Upper lobe of left lung (tissue), 6 donors: ENCODE measurements at places on chromosomes 11 and 22. TPM values are rescaled to one million over a fixed set of nuclear protein-coding genes. Genes with fewer than 3 reads are reported as not detected.
A peak's percentile ranks its signal among the peaks of the same experiment; 100 is the strongest.

The OR9G4 gene
- total RNA-seq: not detected

The MMP20 gene
- not detected for total RNA-seq

DNA sequence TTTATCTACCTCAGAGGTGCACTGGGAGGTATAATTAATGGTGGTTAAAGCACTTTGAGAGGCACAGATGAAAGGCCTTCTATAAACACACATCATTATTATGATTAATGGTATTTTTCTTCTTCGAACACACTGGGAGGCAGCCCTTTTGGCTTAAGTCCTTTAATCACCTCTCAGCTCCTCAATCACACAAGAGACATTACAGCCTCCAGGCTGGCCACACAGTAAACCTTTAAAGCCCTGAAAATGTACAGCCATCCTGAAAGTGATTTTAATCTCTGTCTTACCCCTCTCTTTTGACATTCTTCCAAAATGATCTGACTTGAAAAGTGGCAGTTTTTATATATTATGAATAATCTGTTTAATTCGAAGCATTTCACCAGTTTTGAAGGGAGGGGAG lies 54.3 kb upstream of the VSTM5 start:
- DNase-seq: no peak
- no peaks in the 10 kb centered on the region for H3K27me3 ChIP-seq
- H3K36me3 ChIP-seq: no peaks in the 10 kb centered on the region
- H3K27ac ChIP-seq: no peak overlapping the region

The RIMBP3B gene
- not detected for total RNA-seq

DNA sequence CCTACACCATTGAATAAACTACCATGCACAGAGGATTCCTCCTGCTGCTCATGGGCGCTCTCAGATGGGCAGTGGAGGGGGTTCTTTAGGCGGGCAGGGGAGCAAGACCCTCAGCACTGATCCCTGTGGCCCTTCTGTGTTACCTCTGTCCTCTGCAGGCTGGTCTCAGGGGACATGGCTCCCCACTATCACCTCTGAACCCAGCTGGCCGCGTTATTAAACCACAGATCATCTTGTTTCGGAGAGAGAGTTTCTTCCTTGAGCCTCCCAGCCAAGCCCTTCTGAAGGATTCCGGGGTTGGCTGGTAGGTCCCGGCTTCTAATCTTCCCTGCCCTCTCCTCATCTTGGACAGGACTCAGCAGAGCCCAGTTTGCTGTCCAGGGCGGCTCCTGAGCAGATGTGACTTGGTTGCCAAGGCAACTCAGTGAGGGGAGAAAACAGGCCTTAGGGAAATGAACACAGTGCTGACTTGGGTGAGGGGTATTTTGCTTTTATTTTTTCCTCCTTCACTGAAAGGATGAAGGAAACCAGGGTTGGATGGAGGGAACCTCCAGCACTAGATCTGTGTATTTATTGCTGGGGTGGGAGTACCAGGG lies 13.3 kb downstream of the APOL3 start:
- no peaks in the 10 kb centered on the region for H3K36me3 ChIP-seq
- DNase-seq: no peak
- no peaks in the 10 kb centered on the region for H3K27me3 ChIP-seq
- no peak overlapping the region for H3K4me3 ChIP-seq
- H3K27ac ChIP-seq: no peak overlapping the region

GRCh38 chr11:17611503-17612220 lies 64.6 kb downstream of the OTOG start:
- no peaks in the 10 kb centered on the region for H3K36me3 ChIP-seq
- no peak overlapping the region for H3K27ac ChIP-seq
- no peak for DNase-seq
- H3K4me1 ChIP-seq: no peaks in the 10 kb centered on the region

DNA sequence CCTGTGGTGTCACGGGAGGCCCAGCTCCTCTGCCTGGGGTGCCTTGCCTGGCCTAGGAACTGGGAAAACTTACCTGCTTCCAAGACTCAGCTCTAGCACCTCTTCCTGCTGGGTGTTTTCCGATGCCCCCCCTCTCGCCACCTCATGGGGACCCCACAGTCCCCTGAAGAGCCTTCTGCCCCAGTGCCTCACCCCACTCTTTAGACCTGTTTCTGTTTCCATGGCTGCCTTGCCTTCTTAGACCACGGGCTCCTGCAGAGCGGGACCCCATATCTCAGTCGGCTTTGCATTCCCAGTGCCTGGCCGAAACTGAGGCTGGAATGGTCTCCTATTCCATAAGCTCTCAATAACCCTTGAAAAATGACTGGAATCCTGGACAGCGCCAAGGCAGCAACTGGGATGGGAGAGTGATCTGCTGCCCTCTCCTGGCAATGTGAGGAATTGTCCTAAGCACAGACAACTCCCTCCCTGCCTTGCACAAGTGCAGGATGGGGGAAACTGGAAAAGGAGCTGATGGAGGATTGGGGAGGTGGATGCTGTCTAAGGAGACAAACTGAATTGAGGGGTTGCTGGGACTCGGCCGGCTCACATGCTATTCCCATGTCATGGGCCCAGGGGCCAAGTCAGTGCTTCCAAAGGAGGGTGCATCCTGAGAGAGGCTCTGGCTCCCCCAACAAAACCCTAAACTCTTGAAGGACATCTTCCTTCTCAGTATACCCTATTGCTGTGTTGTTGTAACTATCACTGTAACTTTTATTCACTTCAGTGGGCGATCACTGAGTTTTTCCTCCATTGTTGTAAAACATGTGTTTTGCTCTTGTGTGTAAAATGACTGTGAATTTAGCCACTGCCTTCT lies 26.6 kb upstream of the IL17RA start:
- no peaks in the 10 kb centered on the region for H3K27me3 ChIP-seq
- H3K27ac ChIP-seq: no peak overlapping the region
- H3K4me1 ChIP-seq: no peaks in the 10 kb centered on the region
- peak; percentile 59 for DNase-seq

The OR4B1 gene
- not detected for total RNA-seq

The MMP11 gene
- not detected for total RNA-seq

- H3K27me3 ChIP-seq: no peaks in the 10 kb centered on the region
- DNase-seq: peak; percentile 30
- H3K36me3 ChIP-seq: no peaks in the 10 kb centered on the region
- no peak overlapping the region for H3K27ac ChIP-seq
Measured at GRCh38 chr11:83438438-83438837, 152.3 kb upstream of the CCDC90B start.

- peaks cover 36% of the 10 kb centered on the region for H3K36me3 ChIP-seq
- DNase-seq: no peak
- no peak overlapping the region for H3K27ac ChIP-seq
- H3K4me1 ChIP-seq: no peaks in the 10 kb centered on the region
- no peaks in the 10 kb centered on the region for H3K27me3 ChIP-seq
Measured at GRCh38 chr11:108698844-108699642, 34.2 kb downstream of the DDX10 start.

The CHRNA10 gene
- total RNA-seq: 1.4 TPM

The AMOTL1 gene
- total RNA-seq: 30.4 TPM

The SPCS2 gene
- total RNA-seq: 38.5 TPM

DNA sequence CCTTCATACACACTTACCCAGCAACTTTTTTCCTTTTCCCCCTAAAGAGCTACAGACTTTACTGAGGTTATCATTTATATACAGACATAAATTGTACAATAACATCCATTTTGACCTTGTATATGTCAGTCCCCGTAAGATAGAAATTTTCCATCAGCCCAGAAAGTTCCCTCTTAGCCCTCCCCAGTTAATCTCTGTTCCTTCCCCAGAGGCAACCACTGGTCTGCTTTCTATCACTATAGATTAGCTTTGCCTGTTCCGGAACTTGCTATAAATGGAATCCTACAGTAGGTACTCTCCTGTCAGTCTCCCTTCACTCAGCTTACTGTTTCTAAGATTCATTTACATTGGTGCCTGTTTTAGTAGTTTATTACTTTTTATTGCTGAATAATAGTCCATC lies 54.9 kb downstream of the TSPAN18 start:
- H3K4me1 ChIP-seq: peaks cover 7% of the 10 kb centered on the region
- no peaks in the 10 kb centered on the region for H3K27me3 ChIP-seq
- H3K36me3 ChIP-seq: no peaks in the 10 kb centered on the region
- no peak for DNase-seq

DNA sequence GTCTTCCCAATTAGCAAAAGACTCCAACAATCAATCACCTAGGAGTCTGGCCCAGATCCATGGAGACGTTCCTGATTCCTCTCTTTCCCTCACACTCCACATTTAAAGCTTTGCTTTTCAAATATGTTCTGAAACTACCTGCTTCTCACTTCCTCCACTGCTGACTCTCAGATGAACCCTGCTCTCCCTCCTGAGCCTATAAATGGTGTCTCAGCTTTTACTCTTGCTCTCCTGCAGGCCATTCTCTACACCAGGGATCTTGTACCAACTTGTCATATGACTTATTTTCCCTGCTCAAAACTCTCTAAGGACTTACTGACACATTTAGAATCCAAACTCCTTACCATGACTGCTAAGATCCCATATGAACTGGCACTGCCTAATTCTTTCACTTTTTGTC lies 138.4 kb upstream of the DDI1 start:
- H3K36me3 ChIP-seq: no peaks in the 10 kb centered on the region
- no peaks in the 10 kb centered on the region for H3K4me1 ChIP-seq
- H3K4me3 ChIP-seq: no peak overlapping the region
- H3K27ac ChIP-seq: no peak overlapping the region

DNA sequence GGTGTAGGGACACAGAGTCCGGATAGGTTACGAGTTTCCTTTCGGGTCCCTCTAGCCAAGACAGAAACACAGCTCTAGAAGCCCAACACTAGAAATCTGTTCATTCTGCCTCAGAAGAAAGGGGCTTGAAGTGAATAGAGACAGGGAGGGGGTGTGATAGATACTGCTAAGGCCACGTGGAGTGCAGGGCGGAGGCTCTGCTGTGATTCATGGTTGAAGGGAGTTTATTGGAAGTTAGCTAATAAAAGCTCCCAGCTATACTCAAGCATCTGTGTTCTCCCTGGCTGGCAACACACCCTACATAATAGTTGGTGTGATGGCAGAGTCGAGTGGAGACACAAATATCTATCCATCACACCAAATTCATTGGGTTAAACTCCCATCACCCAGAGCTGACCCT lies 337.4 kb downstream of the CADM1 start:
- H3K4me3 ChIP-seq: no peak overlapping the region
- H3K4me1 ChIP-seq: no peaks in the 10 kb centered on the region
- H3K27ac ChIP-seq: no peak overlapping the region
- H3K36me3 ChIP-seq: no peaks in the 10 kb centered on the region
- no peaks in the 10 kb centered on the region for H3K27me3 ChIP-seq

GRCh38 chr11:78782725-78783124 lies 208.1 kb upstream of the NARS2 start:
- no peaks in the 10 kb centered on the region for H3K27me3 ChIP-seq
- H3K36me3 ChIP-seq: no peaks in the 10 kb centered on the region
- no peak for DNase-seq
- peaks cover under 1% of the 10 kb centered on the region for H3K4me1 ChIP-seq
- no peak overlapping the region for H3K27ac ChIP-seq

The HTR3A gene
- total RNA-seq: not detected

DNA sequence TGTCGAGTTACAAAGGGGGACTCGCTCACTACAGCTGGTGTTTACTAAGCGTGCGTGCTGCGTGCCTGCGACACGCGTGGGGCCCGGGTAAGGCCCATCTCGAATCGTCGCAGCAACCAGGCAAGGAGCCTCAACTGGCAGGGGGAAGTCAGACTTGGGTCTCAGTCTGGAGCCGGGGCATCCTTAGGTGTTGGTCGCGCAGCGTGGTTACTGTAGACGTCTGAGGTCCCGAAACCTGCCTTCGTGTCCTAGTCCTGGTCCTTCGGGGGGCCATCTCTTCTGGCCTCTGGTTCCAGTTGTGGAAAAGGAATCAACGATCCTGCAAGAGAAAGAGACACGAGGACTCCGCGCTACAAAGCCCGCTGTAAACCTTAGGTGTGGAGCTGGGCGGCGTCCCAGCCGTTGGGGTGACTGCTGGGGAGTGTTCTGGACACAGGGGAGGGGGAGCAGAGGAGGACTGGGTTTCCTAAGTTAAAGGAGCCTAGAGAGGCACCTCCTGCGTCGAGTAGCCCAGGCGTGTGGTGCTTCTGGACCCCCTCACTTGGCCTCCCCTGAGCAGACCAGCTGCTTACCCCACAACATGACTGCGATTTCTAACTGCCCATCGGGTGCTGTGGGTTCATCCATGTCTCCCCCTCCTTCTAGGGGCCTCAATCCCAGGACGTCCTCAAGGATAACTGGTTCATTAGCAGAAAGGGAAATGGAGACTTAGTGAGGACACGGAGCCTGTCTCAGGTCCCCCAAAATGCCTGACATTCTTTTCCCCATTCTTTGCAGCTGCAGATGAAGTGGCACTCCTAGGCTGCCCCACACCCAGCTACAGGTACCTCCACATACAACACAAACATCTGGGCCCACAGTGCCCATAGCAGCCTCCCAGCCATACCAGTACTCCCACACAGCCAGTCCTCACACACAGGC lies 4.9 kb upstream of the WNT11 start:
- no peak overlapping the region for H3K4me3 ChIP-seq
- peaks cover 49% of the 10 kb centered on the region for H3K4me1 ChIP-seq

- no peak overlapping the region for H3K4me3 ChIP-seq
- no peaks in the 10 kb centered on the region for H3K36me3 ChIP-seq
- no peak for DNase-seq
Measured at GRCh38 chr11:5626196-5626595, 1.4 kb downstream of the TRIM34 start.

The MN1 gene
- 2.4 TPM for total RNA-seq

GRCh38 chr11:132047167-132047566 lies 676.8 kb downstream of the NTM start:
- H3K4me1 ChIP-seq: no peaks in the 10 kb centered on the region
- H3K36me3 ChIP-seq: no peaks in the 10 kb centered on the region
- H3K27me3 ChIP-seq: no peaks in the 10 kb centered on the region
- no peak overlapping the region for H3K4me3 ChIP-seq

GRCh38 chr11:115616971-115617370 lies 112.8 kb upstream of the CADM1 start:
- H3K27me3 ChIP-seq: no peaks in the 10 kb centered on the region
- no peak overlapping the region for H3K4me3 ChIP-seq

DNA sequence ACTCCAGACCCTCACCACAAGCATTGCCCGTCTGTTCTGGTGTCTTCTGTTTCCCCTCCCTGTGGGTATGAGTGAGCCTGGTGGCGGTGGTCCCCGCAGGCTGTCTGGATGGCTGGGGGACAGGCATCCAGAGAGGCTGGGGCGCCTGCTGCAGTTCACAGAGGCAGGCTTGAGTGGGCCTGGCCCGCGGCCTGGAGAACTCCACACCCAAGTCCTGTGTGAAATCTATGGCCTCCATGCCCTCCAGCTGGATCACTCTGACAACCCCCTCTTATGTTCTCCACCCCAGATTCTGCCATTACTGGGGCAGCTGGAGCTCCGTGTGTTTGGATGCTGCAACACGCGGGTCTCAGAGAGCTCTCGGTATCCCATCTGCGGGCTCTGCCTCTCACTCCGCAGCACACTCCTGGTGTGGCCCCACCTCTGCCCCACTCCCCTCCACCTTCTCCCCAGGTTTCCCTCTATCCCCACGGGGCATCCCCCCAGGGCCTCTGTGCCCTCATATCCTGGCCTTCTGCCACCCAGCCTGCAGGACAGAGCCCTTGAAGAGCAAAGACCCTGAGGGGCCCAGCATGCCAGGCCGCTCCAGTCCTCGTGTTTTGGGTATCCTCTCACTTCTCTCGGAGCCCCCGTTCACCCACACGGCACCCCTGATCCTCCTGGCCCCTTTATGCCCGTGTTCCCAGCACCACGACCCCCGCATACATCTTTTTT lies 31.3 kb downstream of the LRRC74B start:
- H3K27ac ChIP-seq: no peak overlapping the region
- H3K4me1 ChIP-seq: no peaks in the 10 kb centered on the region
- DNase-seq: peak; percentile 53

GRCh38 chr11:816433-816779 lies 2.3 kb upstream of the PNPLA2 start:
- no peak for DNase-seq
- H3K27ac ChIP-seq: no peak overlapping the region
- H3K36me3 ChIP-seq: no peaks in the 10 kb centered on the region
- no peak overlapping the region for H3K4me3 ChIP-seq
- no peaks in the 10 kb centered on the region for H3K27me3 ChIP-seq

The CABP4 gene
- total RNA-seq: 2.2 TPM
